Large intestine (tissue), 12 donors: ENCODE measurements at places on chromosomes 7 and 10. TPM values are rescaled to one million over a fixed set of nuclear protein-coding genes. Genes with fewer than 3 reads are reported as not detected.

FXYD4 gene
- polyA plus RNA-seq = not detected

ZNF425 gene
- polyA plus RNA-seq = 4.3 TPM

DNA sequence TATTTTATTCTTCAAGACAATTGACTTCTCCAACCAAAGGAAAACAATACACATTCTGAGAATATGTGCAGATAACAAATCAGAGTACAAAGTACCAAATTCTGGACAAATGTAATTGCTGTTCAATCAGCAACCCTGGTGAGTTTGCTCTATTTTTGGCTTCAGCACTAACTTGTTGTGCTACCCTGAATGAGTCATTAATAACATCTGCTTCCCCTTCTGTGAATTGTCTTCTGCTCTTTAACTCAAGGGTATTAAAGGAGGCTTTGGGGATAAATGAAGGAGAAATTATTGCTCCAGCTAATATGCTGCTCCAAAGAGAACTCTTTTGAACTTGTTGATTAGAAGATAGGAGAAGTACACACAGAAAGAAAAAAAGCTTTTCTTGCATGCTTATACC is 459.3 kb downstream of the HTR7 start:
- DNase-seq = no peak

DNA sequence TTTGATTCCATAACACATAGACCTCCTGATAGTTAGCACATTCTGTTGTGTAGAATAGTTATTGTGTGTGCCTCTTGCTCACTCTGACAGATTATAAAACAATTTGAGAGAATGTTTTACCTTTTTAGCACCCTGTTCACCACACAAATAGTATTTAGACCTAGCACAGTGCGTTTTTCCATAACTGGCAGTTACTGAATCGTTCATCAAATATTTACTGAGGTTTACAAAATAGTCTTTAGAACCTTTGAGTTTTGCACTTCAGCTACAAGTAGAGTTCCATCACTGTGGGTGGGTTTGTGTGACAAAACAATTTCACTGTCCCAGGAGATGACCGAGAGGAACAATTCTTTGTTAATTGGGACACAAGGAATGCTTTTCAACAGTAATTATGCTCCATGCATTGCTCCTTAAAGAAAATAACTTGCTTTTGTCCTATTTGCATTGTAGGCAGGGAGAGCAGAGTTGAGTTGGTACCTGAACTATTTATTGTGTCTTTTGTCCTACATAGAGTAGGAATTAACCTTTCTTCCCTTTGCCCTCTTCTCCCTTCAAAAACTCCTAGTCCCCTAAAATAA is 62.3 kb downstream of the DNAH11 start:
- no peak for DNase-seq

DNA sequence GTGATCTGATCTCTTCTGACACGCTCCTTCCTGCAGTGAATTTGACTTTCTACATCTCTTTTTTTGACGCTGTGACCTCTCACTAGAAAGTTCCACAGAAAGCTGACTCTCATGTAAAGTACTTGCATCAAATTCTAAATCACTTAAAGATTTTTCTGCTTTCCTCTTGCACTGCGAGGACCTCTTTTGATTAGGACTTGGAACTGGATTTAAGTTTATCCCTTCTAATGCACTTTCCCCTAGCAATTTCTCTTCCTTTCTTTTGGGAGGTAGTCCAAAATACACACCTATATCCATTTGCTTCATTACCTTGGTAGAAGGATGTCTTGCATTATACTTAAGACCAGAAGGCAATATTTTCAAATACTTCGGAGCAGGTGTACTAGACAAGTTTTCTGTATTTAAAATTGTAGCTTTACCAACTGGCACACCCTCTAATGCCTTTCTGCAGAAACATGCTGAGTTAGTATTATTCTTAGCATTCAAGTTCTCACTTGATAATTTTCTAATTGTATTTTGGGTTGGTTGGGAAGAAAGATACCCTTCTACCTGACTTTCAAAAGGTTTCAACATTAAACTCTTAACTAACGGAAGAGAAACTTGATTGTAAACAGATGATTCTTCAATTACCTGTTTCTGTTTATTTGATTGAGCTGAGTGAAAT is 4.6 kb downstream of the DCLRE1A start:
- DNase-seq = no peak

DNA sequence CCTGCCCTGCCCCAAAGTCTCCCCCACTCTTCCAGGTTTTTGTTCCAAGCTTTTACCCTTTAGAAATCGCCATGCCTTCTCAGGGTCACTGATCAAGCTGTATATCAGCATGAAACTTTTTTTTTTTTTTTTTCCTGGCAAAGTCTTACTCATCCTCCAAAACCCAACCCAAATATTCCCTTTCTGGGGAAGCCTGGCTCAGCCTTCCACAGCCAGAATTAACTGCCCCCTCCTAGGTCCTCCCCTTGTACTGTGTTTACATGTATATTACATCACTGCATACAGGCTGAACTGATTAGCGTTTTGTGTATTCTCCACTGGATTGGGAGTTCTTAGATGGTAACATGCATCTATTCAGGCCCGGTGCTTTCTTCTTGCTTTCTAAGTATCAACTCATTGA is 4.6 kb upstream of the NOBOX start:
- no peak for DNase-seq
